ENCODE measurements at places on chromosomes 7 and 10.

GRCh38 chr10:50420196-50420595 is 168.9 kb upstream of the ASAH2 start:
- no peak for DNase-seq

- no peak for DNase-seq
These were observed 27.2 kb downstream of the STEAP1 start for GRCh38 chr7:90181485-90181884.

GRCh38 chr7:22896917-22897316 is 74.3 kb upstream of the TOMM7 start:
- no peak for DNase-seq

GRCh38 chr10:84178160-84178609 is 4.6 kb downstream of the GPR15LG start:
- no peak for DNase-seq

GRCh38 chr10:99612167-99612831 is 7.9 kb downstream of the SLC25A28 start:
- no peak for DNase-seq

GRCh38 chr7:2497500-2498336 is 21.5 kb upstream of the GRIFIN start:
- no peak for DNase-seq

DNA sequence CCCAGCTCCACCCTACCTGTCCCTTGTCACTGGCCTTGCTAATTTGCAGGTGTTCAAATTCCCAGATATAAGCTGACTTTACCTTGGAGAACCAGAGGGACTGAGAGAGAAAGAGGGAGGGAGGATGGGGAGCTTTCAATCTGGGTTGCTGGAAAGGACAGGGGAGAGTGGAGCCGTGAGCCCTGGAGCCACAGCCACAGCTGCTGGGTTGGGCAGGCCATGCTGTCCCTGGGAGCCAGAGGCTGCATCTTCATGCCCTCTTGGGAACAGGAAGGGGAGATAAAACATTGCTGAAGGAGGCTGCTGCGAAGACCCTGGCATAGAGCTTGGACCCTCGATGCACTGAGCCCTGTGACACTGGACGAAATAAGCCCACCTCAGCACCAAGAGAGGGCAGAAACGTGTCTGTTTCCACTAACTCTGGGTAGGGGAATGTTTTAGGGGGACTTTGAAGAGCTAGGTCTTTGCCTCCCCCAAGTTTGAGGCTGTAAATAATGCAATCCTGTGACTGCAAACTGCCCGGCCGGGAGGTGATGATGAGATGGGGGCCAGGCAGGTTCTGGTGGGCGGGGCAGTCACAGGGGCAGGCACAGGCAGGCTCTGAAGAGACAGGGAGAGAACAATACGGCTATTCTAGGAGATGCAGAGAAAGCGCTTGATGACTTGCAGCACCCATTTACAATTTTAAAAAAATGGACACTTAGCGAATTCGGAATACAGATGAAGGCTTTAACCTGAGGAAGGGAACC is 5.8 kb upstream of the JAKMIP3 start:
- no peak for DNase-seq

GRCh38 chr10:30637881-30638467 is 8.4 kb upstream of the LYZL2 start:
- no peak for DNase-seq

DNA sequence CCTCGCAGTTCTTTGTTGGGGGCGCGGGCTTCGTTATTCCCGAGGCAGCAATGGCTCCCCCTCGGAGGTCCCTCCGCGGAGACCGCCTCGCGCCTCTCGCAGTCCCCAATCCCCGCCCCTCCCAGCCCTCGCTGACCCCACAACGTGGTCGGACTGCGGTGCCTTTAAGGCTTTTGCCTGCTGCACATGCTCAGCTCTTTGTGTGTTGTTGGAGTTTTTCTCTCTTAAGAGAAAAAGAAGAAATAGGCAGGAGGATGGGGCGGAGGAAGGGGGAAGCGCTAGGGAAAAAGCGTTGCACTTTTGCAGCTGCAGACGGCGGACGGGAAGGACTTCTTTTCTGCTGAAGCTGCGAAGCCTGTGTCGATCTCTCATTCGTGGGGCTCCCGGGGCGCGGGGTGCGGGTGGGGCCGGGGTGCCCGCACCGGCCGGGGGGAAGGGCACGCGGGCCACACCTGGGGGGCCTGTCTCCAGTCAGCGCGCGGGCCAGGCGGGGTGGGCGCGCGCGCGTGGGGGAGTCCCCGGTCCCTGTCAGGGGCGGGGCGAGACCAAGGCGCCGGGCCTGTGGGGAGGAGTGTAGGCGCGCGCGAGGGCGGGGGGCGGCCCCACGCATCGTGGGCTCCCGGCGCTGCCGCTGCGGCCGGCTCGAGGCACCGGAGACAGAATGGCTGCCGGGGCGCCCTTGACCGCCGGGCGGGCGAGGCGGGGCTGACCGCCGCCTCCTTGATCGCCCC is 445 bp upstream of the ATRNL1 start:
- DNase-seq: no peak

- DNase-seq: no peak
These were observed 353.4 kb downstream of the DNAJB6 start for GRCh38 chr7:157690058-157690832.

- DNase-seq: no peak
These were observed 123.8 kb upstream of the STARD3NL start for GRCh38 chr7:38054199-38054598.

DNA sequence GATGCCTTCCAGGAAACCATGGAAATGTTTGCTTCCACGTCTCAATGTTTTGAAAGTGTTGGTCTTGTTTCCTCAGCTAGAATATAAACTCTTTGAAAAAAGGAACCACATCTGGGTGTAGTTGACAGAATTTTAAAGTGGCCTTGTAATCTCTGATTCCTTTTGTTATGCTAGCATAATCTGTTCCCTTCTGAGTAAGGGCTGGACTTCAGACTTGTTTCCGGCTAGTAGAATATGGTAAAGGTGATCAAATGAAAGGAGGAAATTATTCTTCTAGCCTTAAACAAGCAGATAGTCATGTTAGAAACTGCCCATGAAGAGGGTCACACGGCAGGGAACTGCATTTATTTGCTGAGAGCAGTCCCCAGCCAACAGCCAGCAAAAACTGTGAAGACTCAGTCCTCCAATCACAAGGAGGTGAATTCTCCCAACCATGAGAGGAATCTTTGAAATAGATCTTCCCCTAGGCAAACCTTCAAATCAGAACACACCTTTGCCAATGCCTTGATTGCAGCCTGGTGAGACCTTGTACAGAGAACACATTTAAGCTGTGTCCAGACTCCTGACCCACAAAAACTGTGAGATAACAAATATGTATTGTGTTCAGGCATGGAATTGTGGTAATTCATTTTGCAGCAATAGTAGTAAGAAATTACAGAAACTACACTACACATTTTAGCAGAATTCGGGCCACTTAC is 316.9 kb upstream of the SP8 start:
- DNase-seq: no peak

DNA sequence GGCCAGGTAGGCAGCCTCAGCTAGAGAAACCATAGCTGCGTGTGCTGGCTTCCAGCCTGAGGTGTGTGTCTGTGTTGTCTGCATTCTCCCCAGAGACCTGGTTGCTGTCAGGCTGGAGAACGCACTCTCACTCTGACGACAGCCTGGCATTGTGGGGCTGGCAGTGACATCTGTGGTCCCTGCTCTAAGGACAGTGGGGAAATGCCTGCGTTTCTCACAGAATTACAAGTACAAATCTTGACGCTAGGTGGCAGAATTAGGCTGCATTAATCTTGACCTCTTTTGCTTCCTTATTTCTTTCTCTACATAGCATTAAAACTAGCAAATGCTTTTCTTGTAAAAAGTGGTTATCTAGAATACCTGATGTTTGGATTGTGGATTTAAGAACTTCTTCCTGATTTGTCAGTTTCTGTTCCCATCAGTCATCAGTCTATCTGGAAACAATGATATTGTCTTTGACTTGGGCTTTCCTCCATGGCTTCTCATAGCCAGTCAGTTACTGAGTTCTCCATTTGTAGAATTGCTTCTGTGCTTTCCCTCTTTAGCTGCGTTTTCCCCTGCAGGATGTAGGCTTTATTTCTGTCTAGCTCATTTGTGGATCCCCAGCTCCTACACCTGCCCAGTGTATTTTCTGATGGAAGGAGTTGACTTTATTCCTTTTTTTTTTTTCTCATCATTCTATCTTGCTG is 86.0 kb downstream of the FANK1 start:
- DNase-seq: no peak

- DNase-seq: no peak
These were observed 64.4 kb downstream of the PIP4K2A start for GRCh38 chr10:22649994-22650393.

- no peak for DNase-seq
These were observed 90.1 kb upstream of the DNAAF5 start for GRCh38 chr7:636396-636795.

- DNase-seq: no peak
These were observed 2.8 kb upstream of the PUS7 start for GRCh38 chr7:105524840-105525239.

GRCh38 chr10:99013885-99014284 is 221.8 kb downstream of the HPSE2 start:
- DNase-seq: no peak

DNA sequence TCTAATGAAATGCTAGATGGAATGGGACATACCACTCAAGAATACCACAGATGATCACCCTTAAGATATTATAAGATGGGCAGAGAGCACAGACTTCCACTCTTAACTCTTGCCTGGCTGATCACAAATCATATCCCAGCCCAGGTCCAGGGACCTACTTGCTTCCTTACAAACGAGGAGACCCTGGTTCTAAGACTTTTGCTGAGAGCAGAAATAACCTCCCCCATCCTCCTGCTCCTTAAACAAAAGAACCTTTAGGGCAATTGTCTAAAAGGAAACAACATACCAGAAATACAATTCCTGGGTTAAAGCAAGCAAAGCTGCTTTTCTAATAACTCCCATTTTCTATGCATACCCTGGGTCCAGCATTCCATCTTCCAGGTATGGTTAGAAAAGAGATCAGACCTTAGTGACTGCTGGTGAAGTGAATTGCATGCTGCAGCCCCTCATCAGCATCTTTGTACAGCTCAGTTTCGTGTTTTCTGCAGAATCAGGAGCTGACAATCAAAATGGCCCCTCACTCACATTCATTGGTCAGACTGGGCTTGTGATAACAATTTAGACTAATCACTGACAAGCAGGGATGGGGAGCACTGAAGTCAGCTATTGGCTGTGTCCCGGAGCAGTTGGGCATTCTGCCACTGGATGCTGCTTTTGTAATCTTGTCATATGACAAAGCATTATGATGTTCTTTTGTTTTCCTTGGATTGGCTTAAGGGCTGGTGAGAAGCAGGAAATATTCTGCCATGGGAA is 14.6 kb downstream of the IFIT3 start:
- DNase-seq: no peak

DNA sequence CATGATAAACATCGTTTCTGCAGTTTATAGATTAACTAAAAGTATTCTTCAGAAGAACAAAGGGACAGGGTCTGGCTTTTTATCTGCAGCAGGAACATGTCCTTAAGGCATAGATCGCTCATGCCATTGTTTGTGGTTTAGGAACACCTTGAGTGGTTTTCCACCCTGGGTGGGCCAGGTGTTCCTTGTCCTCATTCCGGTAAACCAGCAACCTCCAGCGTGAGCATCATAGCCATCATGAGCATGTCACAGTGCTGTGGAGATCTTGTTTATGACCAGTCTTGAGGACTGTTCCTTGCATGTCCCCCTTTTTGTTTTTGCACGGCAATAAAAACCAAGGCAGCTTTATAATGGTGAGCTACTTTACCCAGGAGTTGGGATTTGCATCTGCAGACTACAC is 33.9 kb downstream of the STOX1 start:
- DNase-seq: no peak

GRCh38 chr10:103872137-103872931 is 17.0 kb upstream of the SH3PXD2A start:
- no peak for DNase-seq

GRCh38 chr10:19803676-19804075 is 12.6 kb upstream of the PLXDC2 start:
- no peak for DNase-seq

GRCh38 chr10:14040787-14041631 is 289.7 kb downstream of the FRMD4A start:
- DNase-seq: no peak

- DNase-seq: no peak
These were observed 8.2 kb downstream of the EGFR start for GRCh38 chr7:55026867-55027490.

GRCh38 chr7:50190776-50191175 is 97.7 kb upstream of the ZPBP start:
- no peak for DNase-seq

DNA sequence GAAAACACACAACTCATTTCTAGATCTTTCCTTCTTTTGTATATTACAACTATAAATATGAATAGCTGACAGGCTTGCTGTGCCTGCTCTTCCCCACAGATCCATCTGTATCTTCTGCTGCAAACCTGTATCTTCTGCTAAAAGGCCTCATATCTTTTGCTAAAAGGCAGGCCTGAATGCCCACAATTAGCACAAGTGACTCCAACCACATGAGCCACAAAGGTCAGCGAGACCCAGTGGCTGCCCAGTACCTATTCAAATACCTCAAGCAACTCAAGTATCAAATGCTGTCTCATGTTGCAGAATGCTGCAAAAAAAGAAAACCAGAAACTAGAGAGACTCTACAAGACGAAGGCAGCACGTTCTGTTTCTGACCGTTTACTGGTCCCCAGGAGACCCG is 54.5 kb upstream of the ATP6V0A4 start:
- DNase-seq: no peak

GRCh38 chr10:91683975-91684374 is 51.1 kb upstream of the PPP1R3C start:
- no peak for DNase-seq

- no peak for DNase-seq
These were observed 14.1 kb downstream of the CRYGN start for GRCh38 chr7:151425670-151426440.

GRCh38 chr7:24366876-24367275 is 82.9 kb downstream of the NPY start:
- DNase-seq: no peak

All from stimulated activated CD8-positive, alpha-beta memory T cell treated with anti-CD3 and anti-CD28 coated beads, Interleukin-4, amount 100 ng/mL, for 24 hours (primary cell).